ENCODE measurements at places on chromosomes 4 and X. TPM values are rescaled to one million over a fixed set of nuclear protein-coding genes. Genes with fewer than 3 reads are reported as not detected.

DNA sequence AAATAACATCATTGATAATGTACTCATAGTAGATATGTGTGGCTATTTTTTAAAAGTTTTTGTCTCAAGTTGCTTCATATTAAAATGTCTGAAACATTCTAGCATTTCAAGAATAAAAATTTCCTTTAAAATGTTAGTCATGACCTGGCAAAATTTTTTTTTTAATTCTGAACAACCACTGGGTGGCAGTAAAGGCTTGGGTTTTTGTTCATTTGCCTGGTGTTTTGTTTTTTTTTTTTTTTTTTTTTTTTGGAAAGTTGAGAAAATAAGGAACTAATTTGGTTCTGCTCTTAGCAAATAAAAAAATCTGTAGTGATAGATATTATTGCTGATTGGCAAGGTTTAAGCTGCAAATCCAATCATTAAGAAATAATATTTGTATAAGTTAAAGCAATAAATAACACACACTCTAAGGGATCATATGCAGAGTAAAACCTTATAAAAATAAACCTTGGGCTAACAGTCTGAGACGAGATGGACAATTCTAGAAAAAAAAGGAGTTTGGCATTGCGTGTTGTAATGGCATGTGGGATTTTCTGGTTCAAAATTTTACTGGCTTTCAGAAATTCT is 81.4 kb downstream of the CEP44 start:
- peak; percentile 27 for DNase-seq

DNA sequence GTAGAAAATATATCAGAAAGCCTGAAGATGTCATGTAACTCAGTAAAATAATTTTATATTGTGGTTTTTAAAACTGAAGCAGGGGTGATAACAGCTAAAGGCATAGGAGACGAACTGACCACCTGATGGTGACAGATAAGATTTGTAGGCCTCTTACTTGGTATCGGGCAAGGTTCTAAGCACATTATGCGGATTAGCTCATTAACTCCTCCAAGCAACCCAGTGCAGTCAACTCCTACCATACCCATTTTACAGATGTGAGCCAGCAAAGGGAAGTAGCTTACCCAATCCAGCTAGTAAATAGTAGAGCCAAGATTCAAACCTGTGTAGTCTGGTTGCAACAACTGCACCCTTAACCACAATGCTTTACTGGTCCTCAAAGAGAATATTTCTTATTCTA is 62.1 kb downstream of the CC2D2A start:
- DNase-seq: no peak

- no peak for DNase-seq
Observed at GRCh38 chrX:148956352-148956751, 455.9 kb downstream of the AFF2 start.

- no peak for DNase-seq
Observed at GRCh38 chr4:164613256-164613655, 140.7 kb upstream of the SMIM31 start.

The FAT4 gene
- total RNA-seq: 0.20 TPM

All from RPMI7951 (cell line).